ENCODE measurements at places on chromosomes 3 and 15.

DNA sequence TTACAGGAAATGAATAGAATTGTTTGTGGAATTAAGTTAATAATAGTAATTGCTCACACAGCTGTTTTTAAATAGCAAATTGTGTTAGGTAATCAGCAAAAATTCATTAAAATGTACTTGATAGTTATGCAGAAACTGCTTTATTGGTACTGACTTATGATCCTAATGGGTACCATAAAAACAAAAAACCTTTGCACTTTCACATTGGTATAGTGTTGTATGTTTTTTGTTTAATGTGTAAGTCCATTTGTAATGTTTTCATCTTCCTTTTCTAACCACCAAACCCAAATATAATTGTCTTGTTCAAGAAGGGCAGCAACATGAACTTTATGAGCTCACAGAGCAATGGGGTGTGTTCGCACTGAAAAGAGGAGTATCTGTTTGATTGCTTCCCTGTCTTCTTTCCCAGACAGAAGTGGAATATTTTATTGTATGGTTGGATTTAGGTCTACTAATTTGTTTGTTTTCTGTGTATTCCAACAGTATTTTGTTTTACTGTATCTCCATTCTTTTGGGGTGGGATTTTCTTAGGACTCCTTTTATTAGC is 135.8 kb downstream of the TCF12 start:
- no peak for DNase-seq

- DNase-seq = no peak
Measured at GRCh38 chr3:147872568-147872967, 463.4 kb downstream of the ZIC1 start.

GRCh38 chr3:55075846-55076245 is 148.0 kb upstream of the LRTM1 start:
- no peak for DNase-seq

- DNase-seq = no peak
Measured at GRCh38 chr3:57793737-57794187, 37.7 kb downstream of the SLMAP start.

GRCh38 chr3:39809181-39809994 is at the start of gene MYRIP:
TSS of gene MYRIP (plus strand) at chr3:39809609. CDS start at chr3:39900817, 91,208 bp downstream.
- DNase-seq = no peak

DNA sequence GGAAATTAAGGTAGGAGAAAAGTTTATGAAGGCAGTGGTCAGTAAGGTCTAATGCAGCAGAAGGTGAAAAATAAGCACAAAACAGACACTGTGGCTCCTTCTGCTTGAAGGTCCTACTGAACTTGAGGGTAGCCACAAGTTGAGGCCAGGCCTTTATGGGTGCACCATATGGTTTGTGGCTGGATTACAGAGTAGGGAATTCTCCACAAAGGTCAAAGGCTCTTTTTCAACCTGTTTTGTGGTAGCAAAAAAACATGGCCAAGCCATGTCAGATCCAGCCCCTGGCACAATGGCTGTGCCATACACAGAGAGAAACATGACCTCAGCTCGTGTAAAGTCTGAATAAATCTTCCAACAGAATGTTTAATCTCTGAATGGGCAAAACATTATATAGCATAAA is 214.0 kb downstream of the SATB1 start:
- DNase-seq = no peak

GRCh38 chr3:95351158-95351557 is 1288.3 kb downstream of the NSUN3 start:
- no peak for DNase-seq

- no peak for DNase-seq
Measured at GRCh38 chr15:38876211-38876610, 311.6 kb upstream of the RASGRP1 start.

DNA sequence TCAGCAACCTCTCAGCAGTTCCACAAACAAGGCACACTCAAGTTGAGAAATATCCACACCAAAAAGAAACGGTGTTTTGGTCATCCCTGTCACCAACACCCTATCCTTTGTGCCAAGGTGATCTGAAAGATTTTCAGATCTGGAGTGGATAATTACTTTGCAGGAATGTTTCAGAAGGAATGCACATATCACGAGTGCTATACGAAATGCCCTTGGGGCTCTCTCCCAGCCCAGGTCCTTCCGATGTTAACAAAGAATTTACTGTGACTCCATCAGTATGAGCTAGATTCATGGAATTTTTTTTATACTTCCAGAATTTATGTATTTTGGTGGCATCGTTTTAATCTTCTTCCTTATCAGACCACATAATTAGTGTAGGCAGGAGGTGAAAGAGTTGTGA is 105.0 kb downstream of the GRM7 start:
- DNase-seq = no peak

DNA sequence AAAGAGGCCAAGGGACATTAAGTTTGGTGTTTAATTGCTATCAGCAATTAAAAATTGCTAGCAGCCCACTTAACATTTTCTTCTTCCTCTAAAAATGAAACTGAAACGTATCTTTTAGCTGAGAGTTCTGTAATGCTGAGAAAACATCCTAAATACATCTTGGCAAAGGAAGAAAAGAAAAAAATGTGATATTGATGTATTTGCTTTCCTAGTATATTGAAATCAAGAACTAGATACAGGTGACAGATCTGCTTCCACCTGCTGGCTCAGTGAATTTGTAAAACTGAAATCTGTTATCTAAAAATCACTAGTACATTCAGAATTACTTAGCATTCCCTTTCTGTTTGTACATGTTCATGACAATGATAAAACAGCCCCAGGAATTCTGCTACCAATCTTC is 283.2 kb downstream of the ZBTB20 start:
- peak; percentile 13 for DNase-seq

GRCh38 chr3:185406121-185406620 is 43.2 kb downstream of the MAP3K13 start:
- DNase-seq = no peak

- no peak for DNase-seq
Measured at GRCh38 chr3:12195231-12195630, 36.5 kb upstream of the TIMP4 start.

DNA sequence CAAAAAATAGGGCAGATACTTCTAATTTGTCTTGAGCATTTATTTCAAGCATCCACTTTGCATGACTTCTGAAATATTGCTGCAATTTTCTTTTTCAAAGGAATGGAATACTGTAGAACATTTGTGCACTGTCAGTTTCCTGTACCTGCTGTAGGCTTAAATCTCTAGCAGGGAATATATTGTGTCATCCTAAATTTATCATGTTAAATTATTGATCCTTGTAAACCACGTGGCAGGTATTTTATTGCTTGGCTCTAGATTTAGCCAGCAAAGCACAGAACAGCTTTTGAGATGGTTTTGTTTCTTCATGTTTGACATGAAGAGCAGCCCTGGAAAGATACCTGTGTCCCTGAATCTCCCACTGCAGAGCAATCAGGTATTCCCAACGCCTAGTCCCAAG is 470.1 kb downstream of the GABRG3 start:
- no peak for DNase-seq

DNA sequence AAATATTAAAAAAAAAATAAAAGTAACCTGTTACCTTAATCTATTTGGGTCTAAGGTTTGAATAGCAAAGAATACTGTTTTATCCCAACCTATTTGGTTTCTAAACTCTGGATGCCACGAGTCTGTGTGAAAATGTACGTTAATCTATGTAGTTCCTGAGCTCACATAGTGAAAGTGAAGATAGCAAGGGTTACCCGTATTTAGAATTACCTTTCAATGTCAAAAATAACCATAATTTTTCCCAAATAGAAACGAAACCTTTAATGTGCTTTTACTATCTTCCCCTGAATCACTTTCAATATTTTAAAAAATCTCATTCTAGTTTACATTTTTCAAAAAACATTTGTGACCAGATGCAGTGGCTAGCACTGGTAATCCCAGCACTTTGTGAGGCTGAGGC is 5.8 kb upstream of the USP50 start:
- DNase-seq = no peak

DNA sequence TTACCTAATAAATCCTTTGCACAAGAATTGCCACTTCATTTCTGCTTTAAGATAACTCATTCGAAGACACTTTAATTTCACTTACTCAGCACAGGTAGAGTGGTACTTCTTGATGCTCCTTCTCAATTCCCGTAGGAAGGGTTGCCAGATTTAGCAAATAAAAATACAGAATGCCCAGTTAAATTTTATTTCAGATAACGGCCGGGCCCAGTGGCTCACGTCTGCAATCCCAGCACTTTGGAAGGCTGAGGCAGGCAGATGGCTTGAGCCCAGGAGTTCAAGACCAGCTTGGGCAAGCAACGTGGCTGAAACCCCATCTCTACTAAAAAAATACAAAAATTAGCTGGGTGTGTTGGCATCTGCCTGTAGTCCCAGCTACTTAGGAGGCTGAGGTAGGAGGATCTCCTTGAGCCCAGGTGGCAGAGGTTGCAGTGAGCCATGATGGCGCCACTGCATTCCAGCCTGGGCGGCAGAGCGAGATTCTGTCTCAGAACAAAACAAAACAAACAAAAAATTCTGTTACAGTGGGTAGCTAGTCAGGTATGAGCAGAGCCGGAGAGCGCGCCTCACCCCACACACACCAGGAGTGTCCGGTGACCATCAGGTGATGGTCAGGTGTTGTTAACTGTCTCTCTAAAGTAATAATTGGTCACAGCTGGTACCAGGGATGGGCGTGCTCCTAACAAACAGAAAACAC is 92.8 kb downstream of the DNAH12 start:
- no peak for DNase-seq

DNA sequence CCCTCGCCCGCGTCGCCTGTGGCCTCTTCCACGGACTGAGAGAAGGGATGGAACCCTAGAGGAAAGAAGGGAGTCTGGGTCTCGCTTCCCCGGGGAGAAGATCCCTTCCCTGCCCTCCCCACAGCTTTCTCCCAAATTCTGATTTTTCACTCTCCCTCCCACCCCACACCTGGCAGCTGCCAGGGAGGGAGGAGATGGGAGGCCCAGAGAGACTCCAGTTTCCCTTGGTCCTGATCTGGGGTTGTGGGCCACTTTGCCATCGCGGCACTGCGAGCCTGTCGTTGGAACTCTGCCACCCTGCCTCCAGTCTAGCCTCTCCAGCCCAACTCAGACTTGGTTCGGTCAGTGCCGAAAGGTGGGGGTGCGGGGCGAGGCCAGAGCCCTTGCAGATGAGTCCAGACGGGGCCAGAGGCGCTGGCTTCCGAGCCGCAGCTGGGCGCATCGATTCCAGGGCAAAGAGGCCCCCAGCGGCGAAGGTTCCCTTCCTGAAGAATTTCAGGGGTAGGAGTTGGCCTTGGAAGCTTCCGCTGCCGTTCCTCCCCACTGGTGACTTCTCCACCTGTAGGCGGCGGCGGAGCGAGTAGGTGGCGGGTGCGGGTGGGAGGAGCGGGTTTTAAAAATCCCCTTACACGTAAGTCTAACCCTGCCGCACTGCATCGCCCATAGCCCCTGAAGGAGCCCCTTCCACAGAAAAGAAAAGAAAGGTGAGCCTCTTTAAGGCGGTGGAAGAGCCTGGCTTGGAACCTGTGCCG is 5.2 kb downstream of the WNT5A start:
- no peak for DNase-seq

DNA sequence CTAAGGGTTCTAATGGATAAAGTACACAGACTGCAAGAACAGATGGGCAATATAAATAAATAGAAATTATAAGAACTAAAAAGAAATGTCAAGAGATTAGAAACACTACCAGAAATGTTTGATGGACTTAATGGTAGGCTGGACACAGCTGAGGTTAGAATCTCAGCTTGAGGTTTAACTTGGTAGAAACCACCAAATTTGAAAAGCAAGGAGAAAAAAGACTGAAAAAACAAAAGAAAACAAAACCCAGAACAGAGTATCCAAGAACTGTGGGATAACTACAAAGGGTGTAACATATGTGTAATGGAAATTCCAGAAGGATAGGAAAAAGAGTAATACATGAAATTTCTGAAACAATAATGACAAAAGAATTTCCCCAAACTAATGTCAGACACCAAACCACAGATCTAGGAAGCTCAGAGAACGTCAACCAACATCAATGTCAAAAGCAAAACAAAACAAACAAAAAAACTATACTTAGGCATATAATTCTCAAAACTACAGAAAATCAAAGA is 35.0 kb downstream of the RFX7 start:
- DNase-seq = no peak

- DNase-seq = no peak
Measured at GRCh38 chr3:74214286-74214685, 400.2 kb downstream of the CNTN3 start.

- DNase-seq = no peak
Measured at GRCh38 chr3:35305406-35305805, 333.9 kb upstream of the ARPP21 start.

GRCh38 chr15:73994912-73995622 is 551 bp downstream of the PML start:
- peak; percentile 28 for DNase-seq

GRCh38 chr3:57637391-57637790 is 40.2 kb upstream of the ARF4 start:
- DNase-seq = no peak

DNA sequence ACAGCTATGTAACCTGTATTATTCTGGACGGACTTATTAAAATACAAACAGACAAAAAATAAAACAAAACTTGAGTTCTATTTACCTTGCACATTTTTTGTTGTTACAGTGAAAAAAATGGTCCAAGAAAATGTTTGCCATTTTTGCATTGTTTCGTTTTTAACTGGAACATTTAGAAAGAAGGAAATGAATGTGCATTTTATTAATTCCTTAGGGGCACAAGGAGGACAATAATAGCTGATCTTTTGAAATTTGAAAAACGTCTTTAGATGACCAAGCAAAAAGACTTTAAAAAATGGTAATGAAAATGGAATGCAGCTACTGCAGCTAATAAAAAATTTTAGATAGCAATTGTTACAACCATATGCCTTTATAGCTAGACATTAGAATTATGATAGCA is 17.1 kb downstream of the LMOD3 start:
- no peak for DNase-seq

DNA sequence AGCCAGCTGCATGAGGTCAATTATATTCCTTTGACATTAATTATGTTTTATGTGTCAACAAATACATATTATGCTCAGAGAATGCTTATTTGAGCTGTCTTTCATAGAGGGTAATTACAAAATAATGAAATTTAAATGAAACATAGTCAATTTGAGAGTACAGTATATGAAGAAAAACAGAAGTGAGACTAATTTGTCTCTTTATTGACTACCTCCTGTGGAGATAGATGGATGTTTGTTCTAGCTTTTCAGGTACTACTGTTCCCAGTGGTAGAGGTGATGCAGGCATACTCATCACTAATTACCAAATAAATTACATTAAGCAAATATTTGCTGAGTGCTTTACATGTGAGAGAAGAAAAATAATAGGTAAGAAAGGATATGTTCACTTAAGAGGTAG is 1129.6 kb downstream of the OTOL1 start:
- DNase-seq = no peak

DNA sequence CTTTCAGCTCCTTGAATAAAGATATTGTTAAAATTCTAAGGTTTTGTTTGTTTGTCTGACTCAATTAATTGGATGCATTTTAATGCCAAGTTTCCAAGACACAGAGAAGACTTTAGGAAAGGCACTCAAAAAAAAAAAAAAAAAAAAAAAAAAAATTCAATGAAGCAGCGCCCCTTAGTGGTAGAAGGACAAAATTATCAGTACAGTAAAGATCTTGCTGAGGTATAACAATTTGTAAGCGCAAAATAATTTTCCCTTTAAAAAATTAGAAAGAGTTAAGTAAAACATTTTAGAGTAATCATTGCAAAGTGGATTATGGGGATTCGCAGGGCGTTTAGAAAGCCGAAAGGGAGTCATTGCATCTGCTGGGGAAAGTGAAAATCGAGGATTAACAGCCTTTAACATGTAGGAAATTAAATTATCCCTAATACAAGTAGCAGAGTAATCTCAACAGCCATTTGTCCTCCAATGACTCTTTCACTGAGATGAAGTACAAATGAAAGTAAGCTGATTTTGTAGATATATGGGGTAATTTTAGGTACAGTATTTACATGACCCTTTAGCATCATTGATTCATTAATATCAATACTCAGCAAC is 5.8 kb upstream of the DIS3L start:
- DNase-seq = peak; percentile 28

GRCh38 chr3:62884096-62884870 is 9.1 kb upstream of the CADPS start:
- no peak for DNase-seq

All from immature natural killer cell (primary cell).